Hypothalamus (tissue), 51 donors: ENCODE measurements at places on chromosomes 11 and 22.

DNA sequence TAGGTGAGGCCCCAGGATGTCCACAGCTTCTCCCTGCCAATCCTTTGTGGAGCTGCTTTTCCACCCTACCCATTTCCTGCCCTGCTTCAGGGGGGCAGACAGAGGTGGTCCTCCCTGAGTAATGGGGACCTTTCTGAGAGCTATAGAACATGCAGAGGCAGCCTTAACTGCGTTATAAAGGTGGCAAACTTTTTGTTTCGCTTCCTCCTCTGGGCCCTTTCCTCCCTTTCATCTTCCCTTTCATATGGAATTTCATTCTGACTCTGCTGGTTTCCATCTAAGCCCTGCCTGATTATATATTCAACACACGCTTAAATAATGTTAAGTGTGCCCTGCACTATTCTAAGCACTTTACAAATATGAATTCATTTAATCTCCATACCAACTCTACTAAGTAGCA, 169.3 kb upstream of the E2F8 start:
- DNase-seq: no peak

GRCh38 chr11:36684840-36685801, 87.1 kb upstream of the RAG2 start:
- no peak for DNase-seq

GRCh38 chr11:76642341-76642740, 28.2 kb downstream of the LRRC32 start:
- no peak for DNase-seq

DNA sequence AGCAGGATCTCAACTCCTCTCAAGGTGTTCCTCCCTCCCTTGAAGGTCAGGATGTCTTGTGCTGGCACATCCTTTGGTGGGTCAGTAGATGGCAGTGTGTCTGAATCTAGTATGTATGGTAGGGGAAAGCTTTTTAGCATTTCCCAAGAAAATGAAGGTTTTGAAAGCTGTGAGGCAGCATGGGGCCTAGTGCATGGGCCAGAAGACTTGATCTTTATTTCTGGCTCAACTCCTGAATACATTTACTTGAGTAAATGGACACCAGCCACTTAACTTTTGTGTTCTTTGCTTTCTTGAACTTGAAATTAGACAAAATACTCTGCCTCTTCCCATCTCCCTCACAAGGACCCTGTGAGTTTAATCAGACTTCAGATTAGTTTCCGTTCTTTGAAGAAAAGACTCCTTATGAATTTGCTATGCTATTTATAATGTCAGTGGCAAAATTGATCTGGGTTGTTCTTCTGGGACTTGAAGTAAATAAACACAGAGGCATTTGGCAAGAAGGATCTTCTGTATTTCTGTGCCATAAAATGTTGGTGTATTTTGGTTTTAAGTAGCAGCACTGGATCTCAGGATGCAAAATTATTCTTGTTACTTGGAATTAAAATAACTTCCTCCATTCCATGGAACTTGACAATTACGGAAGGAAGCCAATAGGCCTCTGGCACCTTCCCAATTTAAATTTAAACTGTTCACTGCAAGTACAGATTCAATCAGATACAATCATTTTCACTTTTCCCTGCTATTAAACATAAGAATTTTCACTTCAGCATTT, 288.8 kb downstream of the CASP12 start:
- DNase-seq: peak; percentile 28

GRCh38 chr11:116909245-116909644, 71.8 kb upstream of the APOA1 start:
- no peak for DNase-seq

DNA sequence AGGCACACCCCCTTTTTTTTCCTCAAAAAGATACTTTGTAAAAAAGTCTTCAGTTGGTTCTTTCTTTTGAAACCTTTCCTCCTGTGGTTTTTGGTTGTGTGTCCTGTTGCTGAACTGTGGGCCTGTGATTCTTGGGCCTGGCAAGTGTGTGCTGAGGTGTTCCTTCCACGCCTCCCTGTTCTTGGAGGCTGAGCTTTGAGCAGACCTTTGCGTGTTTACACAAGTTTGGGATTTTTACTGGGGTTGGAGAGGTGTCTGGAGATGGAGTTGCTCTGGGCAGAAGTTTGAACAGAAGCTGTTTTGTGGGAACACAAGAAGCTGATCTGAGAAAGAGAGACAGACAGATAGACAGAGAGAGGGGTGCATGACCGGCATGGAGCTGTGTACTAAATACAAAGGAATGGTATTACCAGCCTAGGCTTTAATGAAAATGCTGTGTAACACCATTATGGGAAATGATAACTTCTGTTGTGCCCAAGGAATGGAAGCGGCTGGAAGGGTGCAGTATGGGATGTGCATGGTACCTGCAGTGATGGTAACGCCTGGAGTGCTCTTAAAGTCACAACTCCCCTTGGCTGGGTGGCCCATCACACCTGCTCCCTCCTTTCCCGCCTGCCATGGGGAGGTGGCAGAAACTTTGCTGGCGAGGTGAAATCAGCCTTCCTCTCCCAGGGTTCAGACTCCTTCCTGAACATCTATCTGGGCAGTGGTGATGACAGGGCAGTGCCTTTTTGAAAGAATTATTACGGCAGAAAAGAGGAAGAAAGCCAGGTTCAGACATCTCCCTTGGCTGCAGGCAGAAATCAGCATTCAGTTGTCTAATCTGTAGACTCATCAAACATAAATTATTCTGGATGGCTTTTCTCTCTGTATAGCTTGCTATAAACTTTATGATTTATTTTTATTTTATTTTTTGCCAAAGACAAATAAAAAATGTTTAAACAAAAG, 70.4 kb downstream of the LDLRAD3 start:
- no peak for DNase-seq
